Activated CD8-positive, alpha-beta memory T cell treated with anti-CD3 and anti-CD28 coated beads for 48 hours (primary cell): ENCODE measurements at places on chromosomes 7 and 10.

DNA sequence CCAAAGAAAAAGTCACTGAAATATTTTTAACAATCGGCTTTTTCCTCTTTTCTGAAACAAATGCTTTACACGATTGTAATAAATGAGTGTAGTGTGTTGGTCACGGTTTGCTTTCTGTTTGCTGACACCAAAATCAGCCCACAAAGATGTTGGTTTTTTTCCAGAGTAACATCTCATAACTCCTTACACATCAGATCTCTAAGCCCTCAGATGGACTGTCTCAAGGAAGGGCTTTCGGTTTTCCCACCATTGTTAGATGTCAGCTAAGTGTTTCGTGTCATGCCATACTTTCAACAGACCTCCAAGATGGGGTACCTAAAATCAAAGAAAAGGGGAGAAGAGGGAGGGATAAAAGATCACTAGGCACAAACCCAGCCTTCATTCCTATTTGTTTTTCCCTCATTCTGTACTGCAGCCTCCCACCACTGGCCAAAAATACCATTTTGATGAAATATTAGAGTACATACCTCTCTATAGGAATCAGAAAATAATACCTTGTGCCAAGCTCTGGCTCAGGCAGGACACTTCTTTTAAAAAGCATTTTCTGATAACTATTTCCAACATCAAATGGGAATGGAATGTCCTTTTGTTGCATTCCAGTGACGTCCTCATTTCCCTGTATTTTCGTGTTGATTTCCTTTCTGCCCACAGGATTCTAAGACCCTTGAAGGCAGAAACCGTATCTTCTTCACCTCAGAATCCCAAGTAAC lies 159.1 kb downstream of the DGKI start:
- no peak for DNase-seq

GRCh38 chr10:27723436-27723835 lies 22.2 kb downstream of the MKX start:
- DNase-seq = no peak

DNA sequence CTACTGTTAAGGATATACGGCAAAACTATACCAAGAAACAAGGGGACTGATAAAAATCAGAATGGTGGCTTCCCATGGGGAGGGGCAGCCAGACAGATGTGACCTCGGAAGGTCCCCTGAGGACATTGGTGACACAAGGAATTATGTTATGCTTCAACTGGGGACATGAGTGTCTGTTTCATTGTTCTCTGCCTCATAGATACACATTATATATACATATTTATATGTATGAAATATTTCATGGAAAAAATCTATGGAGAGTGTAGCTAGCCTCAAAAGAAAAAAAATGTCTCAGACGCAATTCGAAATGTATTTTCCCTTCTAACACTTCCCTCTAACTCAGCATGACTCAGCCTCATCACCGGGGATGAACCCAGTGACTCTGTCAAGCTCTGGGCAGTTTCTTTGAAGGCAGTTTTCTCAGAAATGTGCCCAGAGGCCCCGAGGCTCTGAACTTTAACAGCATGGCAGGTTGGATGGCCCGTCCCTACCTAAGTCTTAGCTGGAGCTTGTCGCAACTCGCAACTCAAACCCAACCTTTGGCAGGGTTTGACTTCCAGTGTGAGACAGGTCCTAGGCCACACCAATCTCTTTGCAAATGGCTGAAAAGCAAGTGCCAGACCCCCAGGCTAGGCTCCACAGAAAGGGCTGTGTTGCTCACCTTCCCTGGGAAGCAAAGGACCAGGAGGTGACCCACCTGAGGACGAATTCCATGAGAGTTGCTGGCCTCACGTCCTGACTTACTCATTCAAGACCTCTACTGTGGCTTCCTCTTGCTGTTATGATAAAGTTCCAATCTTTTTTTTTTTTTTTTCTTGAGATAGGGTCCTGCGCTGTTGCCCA lies 86.9 kb downstream of the CARD11 start:
- DNase-seq = no peak

- DNase-seq = peak; percentile 64
These were observed 2.2 kb downstream of the NPM3 start for GRCh38 chr10:101780818-101781654.

- DNase-seq = no peak
These were observed 14.7 kb downstream of the CYTH3 start for GRCh38 chr7:6257675-6258074.

- DNase-seq = no peak
These were observed 83.2 kb upstream of the PRR15 start for GRCh38 chr7:29480451-29480850.

DNA sequence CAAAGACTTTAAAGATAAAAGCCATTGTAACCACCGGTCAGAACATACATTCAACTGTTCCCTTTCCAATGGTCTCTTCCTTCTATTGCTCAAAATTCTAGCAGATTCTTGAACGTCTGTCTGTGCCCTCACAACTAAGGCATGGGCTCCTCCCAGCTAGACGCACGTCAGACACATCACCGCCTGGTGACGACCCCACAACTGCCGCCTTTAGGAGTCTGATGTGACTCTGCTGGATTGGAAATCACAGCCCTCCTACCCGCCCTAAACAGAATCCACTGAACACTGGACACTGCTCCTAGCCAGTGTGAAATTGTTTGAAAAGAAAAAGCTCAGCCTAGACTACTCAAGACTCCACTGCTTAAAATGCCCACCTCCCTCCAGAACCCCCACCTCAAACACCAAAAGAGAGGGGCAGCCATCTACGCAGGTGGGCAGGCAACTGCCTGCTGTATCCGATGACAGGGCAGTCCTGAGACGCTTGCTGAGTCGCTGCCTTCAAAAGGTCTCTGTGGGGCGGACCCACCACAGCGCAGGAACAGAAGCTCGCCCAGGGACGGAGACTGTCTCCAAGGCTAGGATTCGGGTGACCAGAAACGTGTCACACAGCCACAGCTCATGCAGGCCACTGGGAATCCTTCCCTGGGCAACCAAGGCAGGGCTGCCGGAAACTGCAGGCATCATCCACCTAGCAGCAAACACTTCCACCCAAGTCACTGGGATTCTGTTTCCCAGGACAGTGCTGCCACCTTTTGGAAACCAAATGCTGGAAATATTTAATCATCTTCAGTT lies 34.7 kb downstream of the GSDME start:
- DNase-seq = no peak

DNA sequence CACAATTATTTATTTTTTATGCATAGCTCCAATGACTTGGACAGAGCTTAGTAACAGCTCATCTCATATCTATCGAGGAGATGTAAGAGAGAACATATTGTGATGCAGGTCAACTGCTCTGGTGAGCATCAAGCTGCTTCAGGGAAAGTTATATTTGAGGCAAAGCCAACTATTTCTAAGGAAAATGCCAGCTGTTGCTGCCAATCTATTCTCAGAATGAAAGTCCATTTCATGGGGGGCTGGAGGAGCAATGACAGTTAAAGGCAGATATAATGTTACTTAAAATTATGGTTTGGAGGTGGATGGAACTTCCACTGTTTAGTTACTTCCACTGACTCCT lies 424.8 kb downstream of the KIF20B start:
- no peak for DNase-seq

DNA sequence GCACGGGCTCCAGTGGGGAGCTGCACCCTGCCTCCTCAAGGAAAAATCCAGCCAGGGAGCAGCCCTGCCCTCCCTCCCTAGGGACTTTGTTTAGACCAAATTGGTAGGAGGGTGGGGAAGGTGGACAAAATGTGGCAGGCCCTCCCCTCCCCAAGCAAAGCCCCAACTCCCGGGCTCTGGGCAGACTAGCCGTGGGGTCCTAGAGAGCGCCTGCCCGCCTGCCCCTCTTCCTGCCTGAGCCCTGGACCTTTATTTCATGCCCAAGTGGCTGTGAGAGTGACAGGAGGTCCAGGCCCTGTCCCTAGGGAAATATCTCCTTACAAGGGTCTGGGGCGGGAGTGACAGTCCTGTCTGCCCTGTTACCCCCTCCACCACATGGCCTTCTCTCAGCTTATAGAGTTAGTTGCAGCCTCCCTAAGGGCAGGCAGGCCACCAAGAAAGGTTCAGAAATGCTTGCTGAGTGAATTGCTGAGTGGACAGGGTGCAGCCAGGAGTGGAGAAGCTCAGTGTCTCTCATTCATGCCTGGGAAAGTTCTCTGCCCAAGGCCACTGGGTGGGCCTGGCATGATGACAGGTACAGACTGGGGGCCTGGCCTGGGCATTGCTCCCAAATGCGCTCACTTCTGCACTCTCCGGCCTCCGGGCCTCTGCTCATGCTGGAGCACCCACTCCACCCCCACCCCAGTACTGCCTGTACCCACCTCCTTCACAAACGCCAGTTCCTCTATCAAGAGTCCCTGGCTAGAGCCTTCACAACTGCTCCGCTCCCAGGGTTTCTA lies 25.2 kb downstream of the DNAJB12 start:
- no peak for DNase-seq

GRCh38 chr7:94012746-94013145 lies 8.6 kb upstream of the BET1 start:
- DNase-seq = no peak

- no peak for DNase-seq
These were observed 406.0 kb downstream of the PHF14 start for GRCh38 chr7:11379641-11380040.

DNA sequence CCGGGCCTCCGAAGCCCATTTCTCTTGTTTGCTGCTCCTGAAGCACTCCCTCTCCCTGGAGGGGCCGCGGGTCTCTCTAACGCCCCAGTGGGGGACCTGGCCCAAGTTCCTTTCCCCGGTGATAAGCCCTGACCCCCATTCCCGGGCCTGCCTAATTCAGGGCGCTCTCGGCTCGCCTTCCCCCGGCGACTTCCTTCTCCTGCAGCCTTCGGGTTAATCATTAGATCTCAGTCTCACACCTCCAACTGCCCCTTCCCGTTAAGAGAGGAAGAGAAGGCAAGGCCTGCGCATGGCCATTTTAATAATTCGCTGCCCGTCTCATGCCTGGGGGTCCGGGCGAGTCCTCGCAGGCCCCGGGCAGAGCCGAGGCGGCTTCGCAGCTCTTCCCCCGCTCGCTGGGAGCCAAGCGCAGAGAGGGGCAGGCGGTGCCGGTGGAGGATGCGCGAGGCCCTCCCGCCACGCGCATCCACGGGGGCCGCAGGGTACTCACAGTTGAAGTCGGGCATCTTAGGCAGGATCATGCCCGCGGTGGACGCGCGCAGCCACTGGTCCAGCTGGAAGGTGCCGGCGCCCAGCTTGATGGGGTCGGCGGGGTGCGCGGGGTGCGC lies 1.2 kb downstream of the MNX1 start:
- DNase-seq = no peak

DNA sequence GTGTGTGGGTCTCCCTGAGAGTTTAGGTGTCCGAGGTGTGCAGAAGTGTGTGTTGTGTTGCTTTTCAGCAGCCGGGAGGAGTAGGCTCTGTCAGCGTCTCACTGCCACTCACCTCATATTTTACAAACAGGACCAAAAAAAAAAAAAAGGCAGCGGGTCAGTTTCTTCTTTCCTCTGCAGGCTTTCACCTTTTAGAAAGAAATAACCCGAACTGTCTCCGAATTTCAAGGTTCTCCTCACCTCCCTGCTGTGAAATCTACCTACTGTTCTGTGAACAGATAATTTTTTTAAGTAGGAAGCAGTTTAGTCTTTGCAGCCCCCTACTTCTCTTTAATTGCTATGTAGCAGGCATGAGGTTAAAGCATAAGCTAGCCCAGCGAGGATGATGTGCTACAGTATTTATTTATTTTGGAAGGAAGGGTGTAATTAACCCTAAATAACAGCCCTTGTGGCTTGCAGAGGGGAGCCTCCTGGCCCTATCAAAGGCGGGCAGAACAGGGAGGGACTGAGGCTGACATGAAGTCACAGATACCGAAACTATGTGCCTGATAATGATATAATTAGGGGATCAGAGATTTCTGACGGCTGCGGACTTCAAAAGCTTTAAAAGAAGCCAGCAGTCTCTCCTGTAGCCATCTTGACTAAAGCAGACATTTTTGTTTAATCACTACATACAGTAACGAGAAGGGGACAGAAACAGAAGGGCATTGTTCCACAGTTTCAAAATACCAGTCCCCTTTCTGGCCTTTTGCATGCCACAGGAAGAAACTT lies 1.6 kb downstream of the BAMBI start:
- no peak for DNase-seq

DNA sequence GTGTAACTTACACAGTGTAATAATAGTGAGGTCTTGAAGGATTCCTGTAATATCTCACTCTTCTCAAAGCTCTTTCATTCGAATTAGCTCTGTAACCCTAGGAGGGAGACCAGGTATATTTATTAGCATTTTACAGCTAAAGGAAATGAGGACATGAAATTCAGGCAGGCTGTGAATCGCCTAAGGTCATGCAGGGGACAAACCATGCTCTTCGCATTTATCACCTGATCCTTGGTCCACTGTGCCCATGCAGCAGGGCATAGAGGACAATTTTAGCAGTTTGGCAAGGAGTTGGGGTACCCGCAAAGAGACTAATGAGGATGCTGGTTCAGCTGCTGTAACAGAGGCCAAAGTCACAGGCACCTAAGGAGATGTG lies 14.8 kb upstream of the LAMB1 start:
- no peak for DNase-seq

DNA sequence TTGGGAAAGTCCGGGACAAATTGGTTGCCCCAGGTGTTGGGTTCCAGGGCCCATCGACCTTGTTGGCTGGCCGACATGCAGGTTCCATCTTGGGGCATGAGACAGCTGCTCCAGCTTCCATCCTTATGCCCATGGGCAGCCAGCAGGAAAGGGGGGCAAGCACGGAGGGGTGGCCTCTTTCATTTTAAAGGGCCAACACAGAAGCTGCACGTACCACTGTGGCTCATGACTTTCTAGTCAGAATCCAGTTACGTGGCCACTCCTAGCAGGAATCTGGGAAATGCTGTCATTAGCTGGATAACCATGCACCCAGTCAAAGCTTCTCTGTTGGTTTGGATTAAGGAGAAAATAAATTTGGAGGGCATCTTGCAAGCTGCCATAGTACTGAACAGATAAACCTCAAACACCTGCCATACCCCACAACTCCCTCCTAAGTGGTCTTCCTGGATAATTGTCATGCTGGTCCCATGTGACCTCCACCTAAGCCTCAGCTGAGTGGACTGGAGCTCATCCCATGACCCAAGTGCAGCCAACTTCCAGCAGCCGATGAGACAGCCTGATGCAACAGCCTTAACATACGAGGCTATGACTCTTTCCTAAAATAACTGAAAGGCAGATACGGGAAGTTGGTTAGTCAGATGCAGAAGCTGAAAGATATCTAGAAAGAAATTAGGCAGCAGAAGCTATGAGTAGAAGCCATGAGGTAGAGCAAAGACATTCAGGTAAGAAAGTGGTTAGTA lies 21.4 kb upstream of the GSDME start:
- no peak for DNase-seq

DNA sequence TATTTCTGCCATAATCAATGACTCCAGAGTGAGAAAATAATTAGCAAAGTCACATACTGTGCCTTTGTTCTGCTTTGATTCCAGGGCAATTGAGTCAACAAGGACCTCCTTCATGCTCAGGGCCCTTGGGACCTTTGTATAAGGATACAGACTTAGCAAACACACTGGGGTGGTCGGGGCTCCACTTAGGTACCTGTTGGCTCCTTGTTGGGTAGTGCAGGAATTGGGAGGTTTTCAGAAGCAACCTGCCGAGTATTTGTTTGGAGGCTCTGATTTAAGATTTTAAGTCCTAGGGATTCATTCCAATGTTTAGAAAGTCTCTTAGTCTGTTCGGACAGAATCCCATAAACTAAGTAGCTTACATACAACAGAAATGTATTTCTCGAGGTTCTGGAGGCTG lies 3.0 kb downstream of the ADCK2 start:
- DNase-seq = no peak

GRCh38 chr10:113518415-113518814 lies 34.4 kb upstream of the HABP2 start:
- DNase-seq = no peak

GRCh38 chr10:49162761-49163310 lies 25.4 kb downstream of the TMEM273 start:
- no peak for DNase-seq

GRCh38 chr7:104328296-104328969 lies at the start of gene LHFPL3:
Gene LHFPL3 (plus strand): TSS chr7:104328603.
- no peak for DNase-seq

- no peak for DNase-seq
These were observed 1.2 kb upstream of the COL1A2 start for GRCh38 chr7:94393246-94394108.
